ENCODE measurements at places on chromosomes 4 and X.

DNA sequence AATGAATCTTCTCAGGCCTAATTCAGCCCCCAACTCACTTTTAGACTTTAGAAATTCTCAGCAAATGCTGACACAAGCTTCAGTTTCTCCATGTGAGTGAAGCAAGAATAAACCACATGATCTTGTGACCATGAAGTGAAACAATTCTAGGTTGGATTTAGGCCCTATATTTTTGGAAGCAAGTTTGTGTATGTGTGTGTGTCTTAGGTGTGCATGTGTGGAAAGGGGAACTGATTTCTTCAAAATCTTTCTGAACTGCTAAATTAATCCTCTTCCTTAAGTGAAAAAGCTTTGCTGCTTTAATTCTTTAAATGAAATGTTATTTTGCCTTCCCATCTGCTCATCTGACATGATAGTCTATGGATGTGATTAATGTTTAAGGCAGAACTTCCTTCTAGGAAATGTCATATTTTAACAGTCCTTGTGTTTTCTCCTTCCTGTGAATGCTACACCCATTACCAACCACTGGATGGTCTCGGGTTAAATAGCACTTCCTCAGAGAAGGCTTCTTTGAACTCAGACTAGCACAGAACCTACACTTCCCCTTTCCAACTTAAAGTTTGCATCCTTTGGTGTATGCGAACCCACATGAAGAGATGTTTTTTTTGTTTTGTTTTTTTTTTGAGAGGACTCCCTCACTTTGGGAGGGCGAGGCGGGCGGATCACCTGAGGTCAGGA is 1.2 kb upstream of the TMEM144 start:
- DNase-seq: no peak

DNA sequence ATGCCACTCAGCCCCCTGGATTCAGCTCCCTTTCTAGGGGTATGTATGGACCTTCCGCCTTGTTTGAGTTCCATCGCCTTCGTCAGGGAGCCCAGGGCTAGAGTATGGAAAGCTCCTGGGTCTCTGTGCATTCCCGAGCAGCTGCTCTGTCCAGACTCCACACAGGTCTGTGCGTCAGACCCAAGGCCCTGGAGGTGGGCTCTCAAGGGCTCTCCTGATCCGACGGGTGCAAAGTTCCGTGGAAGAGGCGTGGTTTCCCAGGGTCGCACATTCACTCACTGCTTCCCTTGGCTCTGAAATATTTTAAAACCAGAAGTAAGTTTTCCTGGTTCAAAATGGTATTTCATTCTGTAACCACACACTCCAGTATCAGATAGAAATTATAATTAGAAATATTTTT is 863.2 kb downstream of the TRIML1 start:
- DNase-seq: no peak

DNA sequence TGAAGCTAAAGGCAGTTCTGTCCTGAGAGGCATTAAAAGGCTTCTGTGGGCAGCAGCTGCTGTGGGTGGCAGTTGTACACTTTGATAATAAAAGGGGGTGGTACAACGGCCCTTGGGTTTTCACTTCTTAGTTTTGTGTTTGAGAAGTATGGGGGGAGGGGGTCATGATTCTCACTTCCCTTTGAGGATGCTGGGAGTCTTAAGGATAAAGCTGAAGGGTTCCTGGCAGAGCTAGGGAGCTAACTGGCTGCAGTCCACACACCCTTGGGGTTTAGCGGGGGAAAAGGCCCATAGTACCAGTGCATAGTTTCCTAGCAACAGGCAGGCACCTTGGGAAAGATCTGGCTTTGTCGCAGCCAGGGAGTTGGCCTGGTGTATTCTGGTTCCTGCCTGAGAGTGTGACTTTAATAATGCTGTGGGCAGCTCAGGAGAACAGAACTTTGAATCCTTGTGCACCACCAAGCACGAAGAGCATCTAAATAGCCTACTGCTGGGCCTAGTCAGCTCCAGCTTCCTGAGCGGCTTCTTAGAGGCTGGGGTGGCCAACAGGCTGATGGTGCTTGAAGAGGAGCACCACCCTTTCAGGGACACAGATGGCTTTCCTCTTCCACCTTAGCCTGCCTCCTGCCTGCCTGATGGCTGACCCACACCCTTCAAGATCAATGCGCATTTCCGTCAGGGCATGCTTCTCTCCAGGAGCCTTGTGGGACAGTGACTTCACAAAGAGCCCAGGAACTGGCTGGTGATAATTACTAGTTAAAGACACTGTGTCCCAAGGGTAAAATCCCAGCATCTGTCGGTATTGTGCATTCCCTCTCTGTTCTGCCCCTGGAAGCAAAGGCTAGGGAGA is 12.5 kb downstream of the ZBTB33 start:
- no peak for DNase-seq

- DNase-seq: no peak
Observed at GRCh38 chrX:10769696-10770619, 149.6 kb upstream of the MID1 start.

- no peak for DNase-seq
Observed at GRCh38 chr4:42008011-42008786, 17.9 kb downstream of the SLC30A9 start.
